ENCODE measurements at places on chromosomes 6 and 20.

GRCh38 chr6:169141671-169142537 lies 111.7 kb downstream of the THBS2 start:
- no peak for DNase-seq

DNA sequence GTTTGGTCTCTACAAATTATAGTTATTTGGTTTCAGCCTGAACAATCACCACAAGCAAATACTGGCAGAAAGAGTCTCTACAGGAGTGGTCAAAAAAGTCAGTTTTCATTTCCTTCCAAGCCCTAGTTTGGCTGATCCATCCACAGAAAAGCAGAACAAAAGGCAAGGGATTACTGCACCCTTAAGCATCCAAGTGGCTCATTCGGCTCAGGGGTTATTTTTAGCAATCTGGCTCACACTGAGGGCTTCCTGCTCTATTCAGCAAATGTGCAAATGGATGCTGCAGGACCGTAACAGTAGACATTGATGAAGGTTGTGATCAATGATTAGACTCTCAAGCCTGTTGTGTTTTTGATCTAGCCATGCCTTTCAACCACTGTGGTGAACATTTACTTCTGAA lies 62.2 kb upstream of the FABP7 start:
- DNase-seq: no peak

GRCh38 chr6:93318121-93318520 lies 101.2 kb downstream of the EPHA7 start:
- DNase-seq: no peak

DNA sequence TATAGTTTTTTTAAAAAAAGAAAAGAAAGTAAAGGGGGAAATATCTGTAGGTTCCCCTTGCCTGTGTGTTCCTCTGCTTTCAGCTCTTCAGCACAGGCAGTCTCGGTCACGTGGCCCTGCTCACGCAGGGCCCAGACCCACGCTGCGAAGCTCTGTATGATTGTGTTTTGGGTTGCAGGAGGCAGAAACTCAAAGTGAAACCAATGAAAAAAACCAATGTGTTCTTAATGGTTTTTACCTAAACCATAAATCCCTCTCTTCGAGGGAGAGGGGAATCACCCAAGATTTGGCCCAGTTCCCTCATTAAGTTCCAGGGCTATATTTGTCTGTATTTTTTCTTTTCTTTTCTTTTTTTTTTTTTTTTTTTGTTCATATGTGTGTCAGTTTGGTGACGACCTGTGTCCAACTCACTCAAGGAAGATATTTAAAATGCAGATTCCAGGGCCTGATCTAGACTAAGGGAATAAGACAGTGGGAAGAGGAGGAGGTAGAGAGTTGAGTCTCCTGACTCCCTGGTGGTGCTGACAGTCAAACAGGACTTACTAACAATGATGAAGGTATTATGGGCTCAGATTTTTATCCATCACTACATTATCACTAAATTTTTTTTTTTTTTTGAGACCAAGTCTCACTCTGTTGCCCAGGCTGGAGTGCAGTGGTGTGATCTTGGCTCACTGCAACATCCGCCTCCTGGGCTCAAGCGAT lies 33.8 kb upstream of the RREB1 start:
- DNase-seq: no peak

GRCh38 chr6:24903681-24904080 lies 32.1 kb downstream of the RIPOR2 start:
- DNase-seq: no peak

- no peak for DNase-seq
These were observed 204.7 kb upstream of the ARG1 start for GRCh38 chr6:131368198-131368911.

DNA sequence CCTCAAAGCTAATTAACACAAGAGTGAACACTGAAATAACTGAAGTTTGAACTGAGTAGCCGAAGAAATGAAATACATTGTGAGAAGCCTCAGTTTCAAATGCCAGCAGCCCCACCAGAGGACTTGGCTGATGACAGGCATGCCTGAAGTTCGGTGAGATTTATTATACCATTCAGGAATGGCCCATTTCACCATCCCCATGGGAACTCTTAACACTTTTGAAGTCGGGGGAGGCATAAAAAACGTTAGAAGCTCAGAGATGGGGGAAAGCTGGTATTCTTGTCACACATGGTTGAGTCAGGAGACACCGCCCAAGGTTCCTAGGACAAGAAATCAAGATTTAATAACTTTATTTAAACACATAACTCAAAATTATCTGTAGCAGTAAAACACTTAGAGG lies 17.6 kb upstream of the SLC22A3 start:
- DNase-seq: no peak

- DNase-seq: no peak
These were observed 7.2 kb downstream of the SAMD3 start for GRCh38 chr6:130215526-130215925.

DNA sequence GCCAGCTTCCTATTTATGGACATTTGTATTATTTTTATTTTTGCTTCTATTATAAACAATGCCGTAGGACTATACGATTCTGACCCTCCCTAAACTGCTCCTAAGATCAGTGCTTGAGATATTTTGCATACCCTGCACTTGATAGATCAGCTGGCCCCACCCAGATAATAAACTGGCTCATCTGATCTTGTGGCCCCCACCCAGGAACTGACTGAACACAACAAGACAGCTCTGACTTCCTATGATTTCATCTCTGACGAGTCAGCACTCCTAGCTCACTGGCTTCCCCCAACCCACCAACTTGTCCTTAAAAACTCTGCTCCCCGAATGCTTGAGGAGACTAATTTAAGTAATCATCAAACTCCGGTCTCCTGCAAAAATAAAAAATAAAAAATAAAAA lies 34.9 kb upstream of the TFAP2A start:
- DNase-seq: no peak

GRCh38 chr20:24318569-24319352 lies 150.7 kb upstream of the SYNDIG1 start:
- DNase-seq: no peak

DNA sequence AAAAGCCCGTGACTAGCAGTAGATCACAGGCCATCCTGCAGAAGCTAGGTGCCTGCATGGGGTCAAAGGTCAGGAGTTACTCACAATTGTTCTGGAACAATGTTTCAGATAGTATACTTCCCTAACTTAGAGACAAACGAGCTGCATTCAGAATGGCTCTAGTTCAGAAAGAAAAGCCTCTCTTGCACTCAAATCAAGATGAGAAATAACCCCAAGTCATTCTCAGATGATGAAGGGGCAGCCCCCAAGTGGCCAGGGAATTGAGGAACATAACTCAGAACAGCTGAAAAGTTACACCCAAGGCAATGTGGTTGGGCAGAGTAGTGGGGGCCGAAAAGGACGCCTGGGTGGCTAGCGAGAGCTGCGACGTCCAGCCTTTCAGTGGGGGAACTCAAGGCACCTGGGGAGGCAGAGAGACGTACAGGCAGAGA lies 27.8 kb downstream of the FYN start:
- no peak for DNase-seq

- no peak for DNase-seq
These were observed 15.0 kb upstream of the ABHD16B start for GRCh38 chr20:63846128-63846771.

GRCh38 chr20:20482453-20482852 lies 114.5 kb downstream of the INSM1 start:
- no peak for DNase-seq

DNA sequence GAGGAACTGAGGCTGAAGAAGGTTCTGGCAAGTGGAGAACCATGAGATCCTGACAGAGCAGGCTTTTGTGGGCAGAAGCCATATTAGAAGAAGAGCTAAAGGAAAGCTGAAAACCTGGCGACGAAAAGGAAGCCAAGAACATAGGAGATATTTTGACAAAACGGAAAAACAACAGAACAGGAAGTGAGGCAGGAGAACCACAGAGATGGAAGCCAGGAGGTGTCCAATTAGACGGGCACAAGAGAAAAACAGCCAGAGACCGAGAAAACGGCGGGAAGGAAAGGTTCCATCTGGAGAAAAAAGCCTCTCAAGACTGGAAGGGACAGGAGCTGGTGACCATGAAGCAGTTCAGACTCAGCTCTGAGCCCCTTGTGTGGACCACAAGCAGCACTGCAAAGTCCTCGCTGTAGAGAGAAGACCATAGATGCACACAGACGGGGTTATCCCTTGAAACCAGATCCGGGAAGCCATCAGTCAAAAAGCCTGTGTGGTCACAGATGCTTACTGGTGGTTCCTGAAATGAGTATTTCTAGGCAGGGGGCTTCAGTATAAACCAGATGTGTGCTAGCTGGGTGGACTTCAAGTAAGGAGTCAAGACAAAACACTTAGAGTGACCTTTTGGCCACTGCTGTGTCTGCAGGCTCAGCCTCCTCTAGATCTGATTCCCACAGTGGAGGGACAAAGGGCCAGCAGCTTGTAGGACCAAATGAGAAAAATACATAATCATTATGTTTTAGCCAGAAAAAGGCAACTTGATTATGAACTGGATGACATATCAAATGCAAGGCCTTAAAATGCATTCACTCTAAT lies 30.7 kb downstream of the SSR1 start:
- DNase-seq: no peak

- DNase-seq: no peak
These were observed 134.4 kb upstream of the CST7 start for GRCh38 chr20:24814556-24815195.

DNA sequence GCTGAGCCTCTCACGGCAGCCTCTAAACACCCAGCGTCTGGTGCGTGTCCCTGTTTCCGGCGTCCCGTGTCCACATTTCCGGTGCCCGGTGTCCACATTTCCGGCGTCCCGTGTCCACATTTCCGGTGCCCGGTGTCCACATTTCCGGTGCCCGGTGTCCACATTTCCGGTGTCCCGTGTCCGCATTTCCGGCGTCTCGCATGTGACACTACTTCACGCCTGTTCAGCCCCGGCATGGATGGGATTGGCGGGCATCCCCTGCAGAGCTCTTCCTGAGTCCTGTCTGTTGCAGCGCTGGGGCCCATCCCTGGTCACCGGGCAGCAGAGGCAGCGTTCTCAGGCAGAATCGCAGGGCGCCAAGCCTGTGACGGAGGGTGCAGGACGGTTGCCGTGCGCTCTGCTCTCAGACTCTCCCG lies 3.2 kb downstream of the FRMD1 start:
- no peak for DNase-seq

DNA sequence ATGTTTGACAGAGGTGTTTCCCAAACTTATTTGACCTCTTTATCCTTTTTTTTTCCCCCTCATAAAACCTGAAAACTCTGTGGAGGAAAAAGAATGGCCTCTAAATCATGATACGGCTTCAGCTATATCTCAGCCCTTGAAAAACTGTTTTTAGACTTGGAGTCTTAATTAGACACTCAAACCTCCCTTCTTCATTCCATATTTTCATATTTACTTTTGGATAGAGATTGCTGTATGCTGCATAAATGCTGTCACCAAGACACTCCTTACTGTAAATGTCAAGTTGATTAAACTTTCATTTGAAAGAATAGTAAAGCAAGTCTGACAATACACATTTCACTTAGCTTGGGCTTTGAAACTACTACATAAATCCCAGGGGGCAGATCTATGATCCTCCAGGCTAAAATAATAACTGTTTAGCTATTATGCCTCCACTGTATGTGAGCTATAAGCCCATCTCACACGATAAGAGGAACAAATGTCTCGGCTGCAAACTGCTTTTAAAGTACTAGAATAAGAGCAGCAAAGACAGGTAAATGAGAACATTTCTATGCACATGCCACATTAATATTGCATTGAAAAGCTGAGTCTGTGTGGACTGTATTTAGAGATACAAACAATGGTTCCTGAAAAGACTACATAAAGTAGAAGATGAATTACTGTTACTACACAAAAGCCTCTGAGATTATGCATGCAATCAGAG lies 141.3 kb upstream of the HMGN3 start:
- no peak for DNase-seq

DNA sequence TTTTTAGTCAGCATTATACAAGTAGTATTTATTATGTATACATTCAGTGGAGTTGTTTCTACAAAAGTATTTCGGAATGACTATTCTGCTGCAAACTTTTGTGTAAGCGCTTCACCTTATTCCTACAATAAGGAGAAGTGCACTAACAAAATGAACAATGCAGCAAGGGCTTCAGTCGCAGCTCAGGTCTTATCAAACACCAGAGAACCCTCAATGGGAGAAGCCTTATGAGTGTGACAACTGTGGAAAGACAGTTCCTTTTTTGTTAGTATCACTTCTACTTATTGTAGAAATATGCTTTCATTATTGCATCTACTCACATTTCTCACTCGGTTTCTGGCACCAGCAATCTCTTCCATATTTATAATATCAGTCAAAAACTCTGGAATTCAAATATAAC lies 18.8 kb downstream of the ZKSCAN3 start:
- no peak for DNase-seq

DNA sequence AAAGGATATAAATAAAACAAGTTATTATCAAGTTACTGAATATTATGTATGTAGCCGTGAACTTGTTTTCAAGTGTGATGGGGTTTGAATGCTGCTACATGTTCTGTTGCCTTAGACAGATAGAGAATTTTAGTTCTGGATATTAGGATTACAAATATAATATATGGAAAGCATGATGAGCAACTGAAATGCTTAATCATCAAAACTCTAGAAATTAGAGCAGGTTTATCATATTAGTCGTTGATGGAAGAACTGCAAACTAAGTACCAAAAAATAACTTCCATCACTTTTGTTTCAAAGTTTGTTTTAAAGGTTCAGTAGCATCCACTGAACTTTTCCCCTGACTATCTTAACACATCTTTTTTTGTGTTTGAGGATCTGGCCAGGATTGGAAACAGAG lies 49.1 kb upstream of the CCN2 start:
- no peak for DNase-seq

- DNase-seq: no peak
These were observed 85.4 kb downstream of the HFE start for GRCh38 chr6:26172608-26172968.

DNA sequence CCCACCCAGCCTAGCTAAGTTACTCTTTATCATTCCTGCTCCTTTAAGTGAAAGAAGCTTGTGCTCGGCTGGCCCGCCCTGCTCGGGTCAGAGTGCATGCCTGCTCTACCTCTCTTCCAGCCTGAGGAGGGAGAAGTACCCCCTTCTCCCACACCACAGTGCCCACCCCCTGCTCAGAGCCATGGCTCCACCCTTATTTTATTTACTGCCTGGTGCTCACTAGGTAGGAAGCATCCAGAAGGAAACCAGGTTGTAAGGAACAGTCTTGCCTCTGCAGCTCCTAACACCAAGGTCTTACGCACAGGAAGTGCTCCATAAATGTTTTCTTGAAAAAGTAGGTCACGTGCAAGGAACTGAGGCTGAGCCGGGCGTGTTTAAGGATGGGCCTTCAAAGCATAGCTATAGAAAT lies 105.7 kb upstream of the SNX9 start:
- DNase-seq: no peak
